ENCODE measurements at places on chromosomes 7 and 10. TPM values are rescaled to one million over a fixed set of nuclear protein-coding genes. Genes with fewer than 3 reads are reported as not detected.

Gene SLC26A4
- total RNA-seq, result 0.33 TPM

Gene SAMD9L
- 38.7 TPM for total RNA-seq

Gene GSDME
- 26.5 TPM for total RNA-seq

Gene CPA4
- total RNA-seq, result 0.15 TPM

Gene CHN2
- total RNA-seq, result 2.6 TPM

Gene IFIT1B
- total RNA-seq, result not detected

Gene SMKR1
- 0.33 TPM for total RNA-seq

Gene WDR37
- total RNA-seq, result 15.3 TPM

Gene FXYD4
- total RNA-seq, result not detected

Gene PNLIPRP2
- not detected for total RNA-seq

Gene CALML3
- not detected for total RNA-seq

Gene NPTX2
- 0.31 TPM for total RNA-seq

Gene ZNF248
- total RNA-seq, result 5.2 TPM

Gene CLDN15
- total RNA-seq, result 6.9 TPM

Gene WASHC2A
- total RNA-seq, result 44.0 TPM

Gene TNKS2
- 71.2 TPM for total RNA-seq

Gene ZNF467
- total RNA-seq, result not detected

Gene STEAP2
- total RNA-seq, result 0.31 TPM

Gene OPN1SW
- not detected for total RNA-seq

Gene RHOBTB1
- 25.8 TPM for total RNA-seq

Gene TRIM56
- total RNA-seq, result 14.2 TPM

Gene VIPR2
- total RNA-seq, result not detected

Gene NDUFB8
- total RNA-seq, result 190 TPM

Gene MRLN
- total RNA-seq, result not detected

Gene AKR1C4
- not detected for total RNA-seq

Gene FAM25C
- not detected for total RNA-seq

Gene CTAGE4
- 2.2 TPM for total RNA-seq

Gene NPY4R2
- total RNA-seq, result not detected

Gene MPP7
- total RNA-seq, result 0.33 TPM
